ENCODE measurements at places on chromosomes 16 and 17. TPM values are rescaled to one million over a fixed set of nuclear protein-coding genes. Genes with fewer than 3 reads are reported as not detected.

The OR1A1 gene
- total RNA-seq = not detected

The MARVELD3 gene
- total RNA-seq = 0.22 TPM

The DOC2B gene
- total RNA-seq = 0.79 TPM

The SLC16A11 gene
- total RNA-seq = not detected

The NTN3 gene
- not detected for total RNA-seq

The CD300LB gene
- not detected for total RNA-seq
